ENCODE measurements at places on chromosomes 1 and 21.
A peak's percentile ranks its signal among the peaks of the same experiment; 100 is the strongest.

DNA sequence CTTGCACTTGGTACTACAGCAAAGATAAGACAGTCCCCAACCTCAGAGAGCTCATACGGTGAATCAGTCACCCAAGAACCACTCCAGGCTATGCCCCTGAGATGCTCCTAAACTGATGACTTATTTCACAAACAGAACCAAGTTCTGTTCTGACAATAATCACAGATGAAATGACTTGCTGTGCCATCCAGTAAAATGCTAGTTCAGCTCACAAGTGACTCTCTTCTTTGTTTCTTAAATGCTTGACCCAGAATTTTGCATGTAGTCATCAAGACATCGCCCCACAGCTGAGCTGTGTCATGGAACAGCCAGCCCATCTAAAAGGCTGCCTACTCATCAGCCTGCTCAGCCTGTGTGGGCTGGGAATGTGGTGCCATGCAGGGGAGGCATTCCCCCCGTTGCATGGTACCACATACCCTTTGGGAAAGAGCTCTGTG, 6.1 kb upstream of the SLC19A2 start:
- DNase-seq: no peak

GRCh38 chr1:186519982-186520381, 59.1 kb upstream of the PDC start:
- DNase-seq: no peak

GRCh38 chr1:98732985-98733781, 71.7 kb downstream of the SNX7 start:
- no peak for DNase-seq

GRCh38 chr1:98001764-98002163, 80.9 kb upstream of the DPYD start:
- DNase-seq: no peak

GRCh38 chr1:212514782-212515181, 82.1 kb downstream of the NENF start:
- no peak for DNase-seq

GRCh38 chr1:19351873-19352272, 39.7 kb downstream of the SLC66A1 start:
- no peak for DNase-seq

- no peak for DNase-seq
Measured at GRCh38 chr1:203439131-203439730, 36.4 kb upstream of the PRELP start.

DNA sequence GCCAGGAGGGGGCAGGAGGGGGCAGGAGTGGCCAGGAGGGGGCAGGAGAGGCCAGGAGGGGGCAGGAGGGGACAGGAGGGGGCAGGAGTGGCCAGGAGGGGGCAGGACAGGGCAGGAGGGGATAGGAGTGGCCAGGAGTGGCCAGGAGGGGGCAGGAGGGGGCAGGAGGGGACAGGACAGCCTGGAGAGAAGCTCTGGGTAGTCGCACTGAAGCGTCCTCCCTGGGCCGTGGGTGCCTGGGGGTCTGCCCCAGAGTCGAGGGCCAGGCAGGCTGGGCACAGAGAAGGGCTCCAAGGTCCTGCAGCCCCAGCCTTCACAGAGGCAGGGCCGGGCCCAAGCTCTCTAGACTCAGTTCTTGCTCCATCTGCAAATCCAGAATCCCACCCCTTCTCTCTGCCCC, 22.9 kb downstream of the MEGF6 start:
- DNase-seq: no peak

DNA sequence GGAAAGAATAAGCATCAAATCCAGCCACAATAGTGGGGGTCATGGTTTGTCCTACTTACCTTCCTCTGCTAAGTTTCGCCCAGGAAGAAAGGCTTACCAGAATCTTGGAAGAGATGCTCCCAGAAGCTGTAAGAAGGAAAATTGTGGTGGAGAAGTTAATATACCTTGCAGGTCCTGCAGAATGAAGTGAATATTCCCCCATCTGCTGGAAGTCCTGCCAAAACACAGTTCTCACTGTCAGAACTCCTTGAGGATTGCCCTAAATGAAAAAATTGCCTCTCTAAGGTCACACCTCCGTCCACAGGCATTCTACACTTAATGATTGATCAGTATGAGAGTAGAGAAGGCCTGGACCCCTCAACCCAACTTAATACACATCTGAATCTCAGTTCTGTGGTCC, 78.4 kb upstream of the RGS21 start:
- DNase-seq: no peak

DNA sequence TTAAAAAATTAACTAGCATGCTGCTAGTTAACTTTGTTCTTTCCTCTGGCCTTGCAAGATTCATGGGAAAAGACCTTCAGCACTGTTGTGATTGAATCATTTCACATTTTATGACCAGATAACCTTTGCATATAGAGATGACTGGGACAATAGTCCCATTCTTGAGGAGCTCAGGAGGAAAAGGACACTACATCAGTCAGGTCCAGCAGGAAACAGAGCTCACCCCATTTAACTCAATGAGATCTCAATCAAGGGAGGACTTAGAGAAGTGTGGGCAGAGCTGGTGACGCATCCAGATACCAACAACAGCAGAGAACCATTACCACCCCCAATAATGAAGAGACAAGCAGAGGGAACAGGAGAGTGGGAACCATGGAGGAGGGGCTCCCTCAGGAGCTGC, 109.4 kb upstream of the GUCA2B start:
- no peak for DNase-seq

DNA sequence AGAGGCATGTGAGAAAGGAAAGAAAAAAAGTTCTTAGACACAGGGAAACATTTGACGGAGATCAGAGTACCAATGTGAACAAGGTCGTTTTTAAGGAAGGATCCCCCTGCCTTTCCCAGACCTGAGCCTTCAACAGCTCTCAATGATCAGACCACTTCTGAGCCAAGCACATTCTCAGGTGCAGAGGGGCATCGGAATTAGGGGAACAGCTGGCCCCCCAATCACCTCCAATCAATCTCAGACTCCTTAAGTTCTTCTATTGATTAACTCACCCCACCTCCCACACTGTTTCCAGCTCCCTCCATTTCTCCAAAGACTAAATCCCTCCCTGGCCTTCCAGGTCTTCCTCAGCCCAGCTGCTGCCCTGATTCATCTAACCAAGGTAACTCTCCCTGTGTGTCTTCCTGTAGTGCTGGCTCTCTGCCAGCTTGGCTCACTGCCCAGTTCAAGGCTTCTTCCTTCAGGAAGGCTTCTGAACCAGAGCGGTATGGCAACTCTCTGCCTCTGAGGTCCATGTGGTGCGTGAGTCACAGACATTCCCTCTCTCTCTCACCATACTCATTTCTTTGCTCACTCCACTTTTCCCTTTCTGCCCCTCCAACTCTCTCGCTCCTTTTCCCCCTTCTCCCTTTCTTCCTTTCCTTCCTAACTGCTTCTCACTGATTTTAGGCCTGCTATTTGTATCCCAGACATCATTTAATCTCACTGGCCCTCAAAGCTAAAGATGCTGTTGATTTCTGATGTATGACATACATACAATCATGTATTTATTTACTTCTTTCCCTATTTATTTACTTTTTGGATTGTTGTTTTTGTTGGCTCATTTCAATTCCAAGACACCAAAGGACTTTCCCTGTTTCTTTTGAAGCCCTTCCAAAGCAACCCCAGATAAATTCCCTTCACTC, 18.1 kb downstream of the CFAP45 start:
- DNase-seq: peak; percentile 82

DNA sequence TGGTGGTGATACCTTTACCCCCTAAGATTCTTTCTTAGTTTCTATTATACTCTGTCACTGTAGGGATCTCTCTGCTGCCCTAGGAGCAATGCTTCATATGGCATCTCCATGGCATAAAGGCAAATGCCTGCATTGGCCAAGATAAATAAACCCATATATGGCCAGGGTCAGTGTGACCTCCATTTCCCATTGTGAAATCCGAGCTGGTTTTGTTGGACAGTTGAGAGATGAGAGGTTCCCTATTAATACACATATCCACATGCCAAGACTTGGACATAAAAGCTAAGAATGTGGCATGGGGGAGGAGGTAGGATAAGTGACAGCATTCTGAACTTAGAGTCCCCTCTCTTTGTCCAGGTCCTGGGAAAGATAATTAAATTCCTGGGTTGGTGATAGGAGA, 1.4 kb downstream of the TPM3 start:
- DNase-seq: no peak

GRCh38 chr1:36094621-36095061, 5.9 kb downstream of the ADPRS start:
- no peak for DNase-seq

GRCh38 chr1:27099135-27099586, 55.8 kb downstream of the SLC9A1 start:
- DNase-seq: peak; percentile 93

GRCh38 chr1:186104459-186104858, 270.6 kb downstream of the TPR start:
- no peak for DNase-seq

GRCh38 chr21:32445101-32445500, 32.6 kb downstream of the EVA1C start:
- no peak for DNase-seq

- peak; percentile 31 for DNase-seq
Measured at GRCh38 chr1:21946836-21947587, 9.9 kb upstream of the HSPG2 start.

DNA sequence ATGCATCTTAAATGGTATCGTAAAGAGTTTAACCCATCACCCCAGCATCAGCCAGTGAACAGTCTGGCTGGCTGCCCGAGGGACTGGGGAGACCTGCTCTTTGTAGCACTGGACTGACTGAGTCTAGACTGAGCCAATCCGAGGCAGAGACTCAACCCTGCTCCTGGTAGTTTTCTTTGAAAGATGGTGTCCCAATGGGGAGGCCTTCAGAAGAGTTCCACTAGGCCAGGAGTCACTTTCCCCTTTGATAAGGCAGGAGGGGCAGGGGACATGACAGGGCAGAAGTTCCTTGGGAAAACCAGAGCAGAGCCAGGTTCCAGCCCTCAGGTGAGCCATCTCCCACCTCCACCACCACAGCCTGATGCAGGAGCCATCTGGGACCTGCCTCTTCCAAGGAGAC, 203.5 kb downstream of the CAMTA1 start:
- no peak for DNase-seq

- no peak for DNase-seq
Measured at GRCh38 chr1:179708434-179709195, 34.5 kb upstream of the FAM163A start.

DNA sequence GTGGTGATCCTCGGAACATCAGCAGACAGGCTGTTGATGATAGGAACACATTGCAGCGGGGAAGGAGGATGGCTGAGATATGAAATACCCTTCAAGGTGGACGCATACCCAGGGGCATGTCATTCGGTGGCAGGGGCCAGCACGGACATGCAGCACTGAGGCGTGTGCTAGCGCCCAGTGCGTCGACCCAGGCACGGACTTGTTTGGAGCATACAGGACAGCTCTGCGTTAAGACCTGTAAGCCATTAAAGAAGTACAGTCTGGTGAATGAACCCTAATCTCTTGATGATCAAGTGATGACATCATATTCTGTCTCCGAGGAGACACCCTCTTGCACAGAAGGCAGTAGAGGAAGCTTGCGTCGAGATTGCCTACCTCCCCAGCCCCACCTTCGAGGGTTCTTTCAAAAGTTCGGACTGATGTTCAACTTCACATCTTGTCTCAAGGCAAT, 63.6 kb upstream of the KIF26B start:
- DNase-seq: no peak

DNA sequence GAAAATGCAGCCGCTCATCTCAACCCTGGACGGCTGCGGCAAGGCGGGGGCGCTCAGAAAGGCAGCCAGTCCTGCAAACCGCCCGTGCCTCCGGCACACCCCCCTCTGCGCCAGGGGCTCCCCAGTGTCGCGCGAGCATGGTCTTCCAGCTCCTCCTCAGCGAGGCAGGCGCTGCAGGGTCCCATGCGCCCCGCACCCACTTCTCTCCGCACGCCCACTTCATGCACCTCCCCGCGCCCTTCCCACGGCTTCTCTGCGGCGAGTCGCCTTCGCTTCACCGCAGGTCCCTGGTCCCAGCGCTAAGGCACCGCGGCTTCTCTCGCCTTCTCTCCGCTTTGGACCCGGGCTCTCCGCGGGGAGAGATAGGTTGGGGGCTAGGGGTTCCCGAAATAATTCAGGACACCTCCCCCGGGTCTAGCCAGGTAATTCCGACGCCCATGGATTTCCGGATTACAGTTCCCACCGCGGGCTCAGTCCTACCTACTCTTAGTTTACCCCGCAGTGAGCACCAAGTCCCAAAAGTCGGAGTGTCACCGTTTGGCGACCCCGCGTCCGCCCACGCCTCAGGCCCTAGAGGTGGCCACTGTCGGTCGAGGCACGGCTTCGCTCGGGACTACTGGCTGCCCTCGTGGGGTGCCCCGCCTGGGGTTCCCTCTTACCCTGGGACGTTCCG, 67.5 kb downstream of the SYT2 start:
- DNase-seq: peak; percentile 80

DNA sequence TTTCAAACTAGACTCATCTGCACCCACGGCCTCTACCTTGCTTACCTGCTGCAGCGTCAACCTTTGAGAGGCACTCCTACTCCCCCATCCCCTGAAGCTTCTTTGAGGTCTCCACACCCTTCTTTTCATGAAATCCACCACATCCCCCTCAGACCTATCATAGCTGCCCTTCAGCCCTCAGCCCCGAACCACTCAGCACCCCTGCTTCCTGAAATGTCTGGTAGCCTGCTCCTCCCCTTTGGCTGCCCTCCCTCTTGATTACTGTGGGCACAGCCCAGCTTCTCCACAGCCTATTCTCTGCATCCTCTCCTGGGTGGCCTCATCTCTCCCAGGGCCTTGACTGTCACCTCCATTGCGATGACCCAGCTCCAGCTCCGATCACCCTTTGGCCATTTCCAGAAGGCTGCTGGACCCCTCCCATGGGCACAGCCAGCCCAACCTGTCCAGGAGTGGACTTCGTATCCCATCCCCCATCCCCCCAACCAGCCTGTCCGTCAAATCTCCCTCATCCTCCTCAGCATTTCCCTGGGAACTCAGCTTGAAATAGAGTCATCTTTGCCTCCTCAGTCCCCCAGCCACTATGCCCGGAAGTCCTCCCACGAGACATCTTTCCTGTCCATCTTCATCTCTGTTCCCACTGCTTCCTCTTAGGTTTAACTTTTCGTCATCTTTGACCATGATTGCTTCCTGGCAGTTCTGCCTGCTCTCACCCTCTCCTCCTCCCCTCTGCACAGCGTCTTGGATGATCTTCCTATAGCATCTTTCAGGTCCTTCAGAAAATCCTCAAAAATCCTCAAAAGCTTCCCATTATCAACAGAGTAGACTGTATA, 6.1 kb upstream of the ADORA1 start:
- no peak for DNase-seq

GRCh38 chr1:22636927-22637326, 499 bp downstream of the C1QA start:
- no peak for DNase-seq
